ENCODE measurements at places on chromosomes 1 and 21.

- DNase-seq = no peak
Observed at GRCh38 chr21:32468681-32469111, 56.2 kb downstream of the EVA1C start.

GRCh38 chr1:238861342-238862066 lies 524.9 kb upstream of the CHRM3 start:
- DNase-seq = no peak

- no peak for DNase-seq
Observed at GRCh38 chr1:38474738-38475623, 384.6 kb downstream of the RRAGC start.

- no peak for DNase-seq
Observed at GRCh38 chr1:183553764-183554163, 36.5 kb downstream of the NCF2 start.

- no peak for DNase-seq
Observed at GRCh38 chr21:45602106-45602505, 41.4 kb upstream of the PCBP3 start.

GRCh38 chr1:82273816-82274215 lies 473.1 kb downstream of the ADGRL2 start:
- no peak for DNase-seq

- no peak for DNase-seq
Observed at GRCh38 chr21:35868005-35868868, 192.1 kb downstream of the SETD4 start.

GRCh38 chr1:45922813-45923212 lies 119.4 kb downstream of the MAST2 start:
- DNase-seq = no peak

GRCh38 chr1:153752571-153753195 lies 22.5 kb upstream of the SLC27A3 start:
- peak; percentile 52 for DNase-seq

GRCh38 chr1:73026114-73026513 lies 743.8 kb upstream of the NEGR1 start:
- no peak for DNase-seq

- peak; percentile 64 for DNase-seq
Observed at GRCh38 chr1:230268371-230269170, 157.6 kb downstream of the PGBD5 start.

GRCh38 chr1:226121049-226121586 lies 58.6 kb downstream of the H3-3A start:
- DNase-seq = no peak

- no peak for DNase-seq
Observed at GRCh38 chr1:115089420-115090185, at the start of gene TSPAN2. Gene TSPAN2, minus strand, starts transcription at chr1:115089503. Its CDS starts 71 bp downstream, at chr1:115089432.

DNA sequence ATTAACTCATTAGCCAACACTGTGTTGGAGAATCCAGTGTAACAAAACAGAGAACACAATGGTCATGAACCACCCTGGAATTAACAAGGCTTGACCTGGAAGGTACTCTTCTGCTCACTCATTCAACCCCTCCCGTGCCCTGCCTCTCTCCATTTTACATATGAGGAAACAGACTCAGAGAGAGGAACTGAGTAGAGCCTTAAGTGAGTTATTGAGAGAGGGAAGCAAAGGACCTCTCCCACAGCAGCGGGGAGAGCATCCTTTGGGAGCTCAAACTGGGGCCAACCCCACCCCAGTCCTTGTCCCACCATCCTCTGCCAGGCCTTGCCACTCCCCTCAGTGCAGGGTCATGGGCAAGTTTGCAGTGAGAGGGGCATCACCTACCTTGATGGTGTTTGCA lies 1.4 kb downstream of the S100A12 start:
- DNase-seq = no peak

GRCh38 chr1:247681288-247681897 lies 1.9 kb upstream of the OR13G1 start:
- DNase-seq = peak; percentile 11

- DNase-seq = no peak
Observed at GRCh38 chr1:213250041-213250440, 199.0 kb downstream of the RPS6KC1 start.

GRCh38 chr1:157201767-157202166 lies 63.6 kb upstream of the ETV3 start:
- DNase-seq = no peak

- DNase-seq = no peak
Observed at GRCh38 chr1:59107916-59108315, 189.0 kb upstream of the FGGY start.

DNA sequence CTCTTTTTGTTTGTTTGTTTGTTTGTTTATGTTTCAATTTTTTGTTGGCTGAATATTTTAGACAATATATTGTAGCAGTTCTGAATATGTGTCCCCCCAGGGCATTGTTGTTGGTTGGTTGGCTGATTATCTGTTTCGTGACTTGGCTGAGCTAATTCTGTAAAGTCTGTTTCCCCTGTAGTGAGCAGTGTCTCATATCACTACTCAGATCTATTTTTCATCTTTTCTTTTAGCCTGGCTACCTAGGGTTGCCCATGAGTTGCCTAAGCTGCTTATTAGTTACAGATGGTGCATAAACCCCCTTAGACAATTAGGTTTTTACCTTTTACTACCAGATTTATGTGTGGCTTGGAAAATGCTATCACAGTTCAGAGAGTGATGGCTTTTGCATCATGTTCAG lies 32.3 kb downstream of the CFAP57 start:
- DNase-seq = no peak

DNA sequence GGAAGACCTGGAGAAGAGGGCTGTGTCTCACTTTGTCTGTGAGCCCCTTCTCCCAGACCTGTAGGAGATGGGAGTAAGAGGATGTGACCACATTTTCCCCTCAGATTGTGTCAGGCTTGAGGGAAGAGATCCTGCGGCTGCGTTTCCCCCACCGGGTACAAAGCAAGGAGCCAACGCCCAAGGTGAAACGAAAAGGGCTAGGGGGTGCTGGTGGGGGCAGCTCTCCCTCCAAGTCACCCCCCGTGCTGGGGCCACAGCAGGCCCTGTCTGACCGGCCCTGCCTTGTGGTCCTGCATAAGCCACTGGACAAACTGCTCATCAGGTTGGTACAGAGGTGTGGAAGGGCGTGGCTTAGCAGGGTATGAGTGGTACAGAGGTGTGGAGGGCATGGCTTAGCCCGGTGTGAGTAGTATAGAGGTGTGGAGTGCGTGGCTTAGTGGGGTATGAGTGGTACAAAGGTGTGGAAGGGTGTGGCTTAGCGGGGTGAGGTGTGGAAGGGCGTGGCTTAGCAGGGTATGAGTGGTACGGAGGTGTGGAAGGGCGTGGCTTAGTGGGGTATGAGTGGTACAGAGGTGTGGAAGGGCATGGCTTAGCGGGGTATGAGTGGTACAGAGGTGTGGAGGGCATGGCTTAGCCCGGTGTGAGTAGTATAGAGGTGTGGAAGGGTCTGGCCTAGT lies 30.6 kb downstream of the HYI start:
- no peak for DNase-seq

DNA sequence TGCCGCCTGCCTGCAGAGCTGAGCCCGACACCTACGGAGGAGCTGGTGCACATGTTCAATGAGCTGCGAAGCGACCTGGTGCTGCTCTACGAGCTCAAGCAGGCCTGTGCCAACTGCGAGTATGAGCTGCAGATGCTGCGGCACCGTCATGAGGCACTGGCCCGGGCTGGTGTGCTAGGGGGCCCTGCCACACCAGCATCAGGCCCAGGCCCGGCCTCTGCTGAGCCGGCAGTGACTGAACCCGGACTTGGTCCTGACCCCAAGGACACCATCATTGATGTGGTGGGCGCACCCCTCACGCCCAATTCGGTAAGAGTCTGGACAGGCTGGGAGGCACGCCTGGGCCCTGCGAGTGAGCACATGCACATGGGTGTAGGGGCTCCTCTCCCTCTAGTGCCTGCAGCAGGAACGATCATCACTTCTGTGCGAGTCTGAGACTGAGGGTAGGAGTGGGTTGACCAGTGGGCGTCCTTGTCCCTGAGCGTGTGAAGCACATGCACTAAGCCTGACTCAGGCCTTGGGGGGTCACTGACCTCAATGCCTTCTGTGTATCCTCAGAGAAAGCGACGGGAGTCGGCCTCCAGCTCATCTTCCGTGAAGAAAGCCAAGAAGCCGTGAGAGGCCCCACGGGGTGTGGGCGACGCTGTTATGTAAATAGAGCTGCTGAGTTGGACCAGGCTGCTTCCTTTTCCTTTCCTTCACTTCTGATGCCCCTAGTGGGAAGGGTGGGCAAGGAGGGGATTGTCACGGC lies 6.9 kb downstream of the DMAP1 start:
- peak; percentile 82 for DNase-seq

GRCh38 chr1:40633523-40633922 lies 32.0 kb downstream of the RIMS3 start:
- no peak for DNase-seq

- DNase-seq = no peak
Observed at GRCh38 chr1:59295618-59296017, 1.3 kb upstream of the FGGY start.

Data from HFFc6 (cell line).